ENCODE measurements at places on chromosomes 5 and 9.

- DNase-seq: peak; percentile 72
These were observed 1.3 kb downstream of the MOB3B start for GRCh38 chr9:27528076-27528885.

DNA sequence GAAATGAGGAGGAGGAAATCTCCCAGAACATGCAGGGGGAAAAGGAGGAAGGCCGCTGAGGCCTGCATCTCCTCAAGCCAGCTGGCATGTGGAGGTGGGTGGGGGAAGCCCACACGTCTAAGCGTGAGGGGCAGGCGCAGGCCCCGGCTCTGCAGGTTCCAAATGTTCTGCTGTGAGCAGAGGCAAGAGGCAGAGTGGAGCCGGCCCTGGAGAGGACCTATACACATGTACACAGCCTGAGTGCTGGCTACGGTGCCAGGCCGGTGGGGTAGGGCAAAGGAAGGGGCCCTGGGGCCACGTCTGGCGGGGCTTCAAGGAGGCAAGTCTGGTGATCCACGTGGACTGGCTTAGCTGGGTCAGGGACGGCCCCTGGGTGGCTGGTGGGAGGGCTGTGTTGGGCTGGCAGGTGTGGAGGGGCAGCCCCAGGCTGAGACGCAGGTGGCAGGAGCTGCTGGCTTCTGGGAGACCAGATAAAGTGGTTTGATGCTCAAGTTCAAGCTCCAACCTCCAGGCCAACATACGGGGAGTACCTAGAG is 26.4 kb downstream of the LPCAT1 start:
- no peak for DNase-seq

DNA sequence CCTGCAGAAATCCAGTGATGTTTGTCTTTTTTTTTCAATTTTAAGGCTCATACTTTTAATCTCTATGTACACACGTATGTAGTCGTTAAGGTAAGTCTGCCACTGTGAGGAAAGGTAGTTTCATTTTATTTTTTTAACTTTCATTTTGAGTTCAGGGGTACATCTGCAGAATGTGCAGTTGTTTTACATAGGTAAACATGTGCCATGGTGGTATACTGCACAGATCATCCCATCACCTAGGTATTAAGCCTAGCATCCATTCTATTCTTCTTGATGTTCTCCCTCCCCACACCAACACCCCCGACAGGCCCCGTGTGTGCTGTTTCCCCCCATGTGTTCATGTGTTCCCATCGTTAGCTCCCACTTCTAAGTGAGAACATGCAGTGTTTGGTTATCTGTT is 19.7 kb downstream of the MUSK start:
- no peak for DNase-seq

GRCh38 chr9:126982215-126983002 is 67.8 kb downstream of the RALGPS1 start:
- no peak for DNase-seq

- DNase-seq: no peak
These were observed 84.8 kb downstream of the SLC1A3 start for GRCh38 chr5:36691226-36691625.

DNA sequence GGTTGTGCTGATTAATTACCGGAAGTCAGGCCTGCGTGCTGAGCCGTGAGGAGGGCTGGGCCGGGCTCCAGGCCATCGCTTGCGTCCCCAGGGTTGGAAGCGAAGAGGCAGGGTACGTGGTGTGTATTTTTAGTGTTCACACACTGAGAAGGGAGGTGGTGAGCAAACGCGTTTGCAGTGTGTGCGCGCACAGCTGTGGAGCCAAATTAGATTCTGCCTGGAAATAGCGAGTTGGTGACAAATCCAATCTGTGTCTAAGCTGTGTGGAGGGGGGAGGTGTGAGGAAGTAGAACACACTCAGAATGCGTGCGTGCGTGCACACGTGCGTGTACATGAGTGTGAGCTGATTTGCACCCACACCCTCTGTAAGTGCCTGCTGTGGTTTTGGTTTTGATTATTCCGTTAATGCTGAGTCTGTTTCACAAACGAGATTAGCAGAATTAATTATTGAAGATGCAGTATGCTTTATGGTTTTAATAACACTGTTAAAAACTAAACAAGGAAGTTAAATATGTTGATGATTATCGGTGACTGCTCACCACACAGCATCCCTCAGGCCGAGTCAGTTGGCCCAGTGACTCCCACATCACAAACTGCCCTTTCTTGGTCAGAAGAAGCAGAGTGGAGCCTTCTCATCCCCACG is 111.8 kb upstream of the FCN2 start:
- DNase-seq: no peak

DNA sequence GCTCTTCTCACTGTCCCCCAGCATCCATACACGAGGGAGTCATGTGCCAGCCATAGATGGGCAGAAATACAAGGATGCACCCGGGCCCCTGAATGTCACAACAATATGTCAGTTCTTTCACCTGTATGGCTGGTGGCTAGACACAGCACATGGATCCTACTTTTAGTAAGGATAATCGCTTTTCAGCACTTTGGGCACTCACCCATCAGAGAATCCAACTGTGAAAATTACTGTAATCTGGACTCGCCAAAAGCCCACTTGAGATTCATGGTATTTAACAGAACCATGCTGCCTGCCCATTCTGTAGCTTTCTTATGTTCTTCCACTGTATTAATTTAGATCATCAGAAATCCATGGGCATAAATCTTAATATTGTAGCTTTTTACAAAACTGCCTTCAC is 124.8 kb downstream of the FRMD3 start:
- no peak for DNase-seq

GRCh38 chr9:135969064-135969683 is 8.0 kb upstream of the UBAC1 start:
- no peak for DNase-seq

GRCh38 chr9:98064623-98065392 is 8.3 kb downstream of the NANS start:
- DNase-seq: no peak

- DNase-seq: peak; percentile 38
These were observed 1.1 kb upstream of the CNTFR start for GRCh38 chr9:34590381-34591247.

GRCh38 chr9:83511051-83511450 is 27.1 kb downstream of the FRMD3 start:
- DNase-seq: no peak

DNA sequence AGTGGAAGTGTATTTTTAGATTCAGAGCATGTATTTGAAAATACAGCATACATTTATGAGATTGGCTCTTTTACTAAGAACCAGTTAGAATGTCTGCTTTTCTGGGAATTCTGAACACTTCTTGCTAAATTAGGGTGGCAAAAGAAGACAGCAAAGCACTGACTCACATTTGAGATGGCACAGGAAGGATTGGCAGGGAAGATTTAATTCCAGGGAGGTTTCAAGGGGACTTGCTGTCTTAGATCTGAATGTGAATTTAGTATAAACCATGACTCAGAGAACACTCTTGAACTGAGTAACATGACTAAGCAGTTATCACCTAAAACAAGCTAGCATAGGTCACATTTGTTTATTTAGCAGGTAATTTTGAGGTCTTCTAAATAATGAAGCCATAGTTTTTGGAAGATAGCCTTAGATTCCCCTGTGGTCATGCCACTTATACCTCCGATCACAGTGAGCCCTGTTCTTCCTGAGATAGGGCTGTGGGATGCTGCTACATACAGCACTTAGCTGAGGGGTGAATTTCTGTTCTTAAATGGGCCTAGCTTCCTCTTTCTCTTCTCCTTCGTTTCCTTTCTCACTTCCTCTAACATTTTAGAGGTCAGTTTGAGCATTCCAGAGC is 173.8 kb downstream of the PCSK1 start:
- DNase-seq: no peak

- DNase-seq: no peak
These were observed 20.7 kb upstream of the SLC1A3 start for GRCh38 chr5:36585701-36586100.

GRCh38 chr9:105971986-105972385 is 277.6 kb downstream of the TMEM38B start:
- DNase-seq: no peak

DNA sequence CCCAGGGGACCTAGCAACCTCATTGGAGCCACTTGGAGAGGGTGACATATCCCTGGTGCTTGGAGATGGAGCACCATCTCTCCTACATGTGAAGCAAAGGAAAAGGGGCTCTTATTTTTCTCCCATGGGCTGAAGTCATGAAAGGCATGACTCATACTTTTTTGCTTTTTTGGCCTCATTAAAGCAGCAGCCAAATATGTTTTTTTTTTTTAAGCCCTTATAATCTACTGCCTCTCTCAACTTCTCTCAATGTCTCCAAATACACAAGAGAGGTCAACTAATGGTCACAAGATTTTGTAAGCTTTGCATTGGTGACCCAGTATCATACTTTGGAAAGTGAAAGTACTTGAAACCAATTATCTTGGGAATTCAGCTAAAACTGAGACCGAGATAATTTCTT is 1.6 kb upstream of the CFAP90 start:
- DNase-seq: no peak

DNA sequence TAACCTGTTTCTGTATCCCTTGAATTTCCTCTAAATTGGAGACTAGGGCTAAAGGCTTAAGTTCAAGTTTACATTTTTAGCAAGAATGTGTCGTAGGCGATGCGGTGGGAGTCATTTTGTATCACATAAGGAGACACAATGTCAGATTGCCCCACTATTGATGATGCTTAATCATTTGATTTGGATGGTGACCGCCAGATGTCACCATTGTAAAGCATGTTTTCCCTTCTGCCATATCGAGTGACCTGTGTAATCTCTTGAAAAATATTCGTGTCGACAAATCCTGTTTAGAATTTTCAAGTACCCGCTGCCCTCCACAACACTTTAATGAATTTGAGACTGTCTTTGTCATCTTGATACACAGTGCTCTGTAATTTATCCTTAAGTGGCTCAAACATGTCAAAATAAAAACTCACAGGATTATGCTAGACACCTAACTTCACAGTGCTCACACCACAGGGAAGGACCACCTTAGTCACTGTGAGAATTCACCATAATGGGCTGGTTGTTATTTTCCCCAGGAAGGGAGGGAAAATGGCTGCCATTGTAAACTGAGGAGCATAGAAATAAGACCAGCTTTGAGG is 34.5 kb upstream of the SLC46A2 start:
- no peak for DNase-seq

DNA sequence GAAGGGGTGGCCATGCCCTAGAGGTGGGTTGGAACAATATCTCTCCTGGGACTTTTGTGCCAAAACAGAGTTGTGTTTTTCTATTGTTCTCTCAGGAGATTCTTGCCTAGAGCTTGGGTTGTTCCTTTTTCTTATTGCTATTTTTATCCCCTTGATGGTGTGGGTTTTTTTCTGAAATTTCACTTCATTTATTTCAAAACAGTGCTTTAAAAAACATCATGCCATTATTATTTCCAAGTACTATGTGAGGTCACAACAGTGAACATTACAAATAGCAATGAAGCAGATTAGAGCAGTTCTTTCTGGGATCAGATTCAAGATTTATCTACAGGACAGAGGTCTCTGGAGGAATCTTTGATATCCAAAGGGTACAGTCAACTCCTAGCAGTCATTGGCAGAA is 76.6 kb downstream of the ACTBL2 start:
- DNase-seq: no peak

GRCh38 chr9:17191082-17191481 is 56.2 kb downstream of the CNTLN start:
- DNase-seq: no peak

- no peak for DNase-seq
These were observed 609.1 kb upstream of the DMAC1 start for GRCh38 chr9:8408575-8409190.

GRCh38 chr9:99092643-99093491 is 12.0 kb upstream of the TGFBR1 start:
- DNase-seq: no peak

DNA sequence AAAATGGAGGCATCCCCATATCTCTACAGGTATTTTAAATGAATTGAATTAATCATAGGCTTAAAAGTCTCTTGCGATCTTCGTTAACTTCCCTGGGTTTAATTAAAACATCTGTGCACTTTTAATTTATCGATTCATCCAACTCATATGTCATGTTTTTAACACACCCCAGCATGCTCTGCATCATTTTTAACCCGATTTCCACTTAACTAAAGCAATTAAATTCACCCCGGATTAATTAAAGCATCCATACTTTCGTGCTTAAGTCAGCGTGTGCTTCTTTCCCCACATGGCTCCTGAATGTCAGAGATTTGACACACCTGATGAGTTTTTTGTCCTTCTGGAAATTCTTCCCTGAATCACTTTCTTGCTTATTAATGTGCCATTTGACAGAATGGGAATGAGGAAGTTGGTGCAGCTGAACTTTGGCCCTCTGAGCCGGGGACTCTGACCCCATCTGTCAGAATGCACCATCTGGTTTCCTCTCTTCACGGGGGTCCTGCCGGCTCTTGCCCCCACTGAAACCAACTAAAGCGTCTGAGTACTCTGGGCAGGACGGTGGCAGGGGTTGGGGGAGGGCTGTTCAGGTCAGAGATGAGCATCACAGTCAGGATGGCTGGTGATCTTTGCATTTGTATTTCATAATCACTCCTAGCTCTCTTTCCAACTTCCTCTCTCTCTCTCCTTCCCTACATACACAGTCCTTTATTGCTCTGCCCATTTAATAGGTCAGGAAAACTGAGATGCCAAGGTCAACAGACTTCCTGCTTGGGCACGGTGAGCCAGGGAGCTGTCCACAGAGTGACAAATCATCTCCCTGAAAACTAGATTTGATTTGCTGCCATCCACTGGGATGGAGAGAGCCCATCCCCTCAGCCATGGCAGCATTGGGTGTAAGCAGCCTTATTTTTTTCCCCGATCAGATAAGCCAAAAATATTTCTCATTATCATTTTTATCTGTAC is 180.3 kb upstream of the WWC1 start:
- DNase-seq: no peak

GRCh38 chr9:106110483-106110882 is 416.1 kb downstream of the TMEM38B start:
- DNase-seq: no peak

DNA sequence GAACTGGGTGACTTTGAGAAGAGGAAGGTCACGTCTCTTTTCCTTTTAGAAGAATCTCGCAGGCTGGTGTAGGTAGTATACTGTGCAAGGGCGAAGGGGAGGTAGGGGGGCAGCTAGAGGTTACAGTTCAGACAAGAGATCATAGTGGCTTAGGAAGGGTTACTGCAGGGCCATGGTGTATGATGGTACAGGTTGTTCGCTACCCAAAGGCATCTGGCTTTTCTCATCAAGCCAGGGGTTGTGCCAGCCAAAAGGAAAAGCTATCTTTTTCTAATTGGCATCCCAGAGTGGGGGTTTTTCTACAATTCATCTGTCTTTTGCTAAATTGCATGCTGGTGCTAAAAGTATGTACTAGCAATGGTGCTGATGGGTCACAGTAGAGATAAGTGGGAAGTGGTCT is 22.8 kb downstream of the MAMDC2 start:
- no peak for DNase-seq

GRCh38 chr5:12358371-12359090 is 454.3 kb upstream of the CTNND2 start:
- DNase-seq: no peak

DNA sequence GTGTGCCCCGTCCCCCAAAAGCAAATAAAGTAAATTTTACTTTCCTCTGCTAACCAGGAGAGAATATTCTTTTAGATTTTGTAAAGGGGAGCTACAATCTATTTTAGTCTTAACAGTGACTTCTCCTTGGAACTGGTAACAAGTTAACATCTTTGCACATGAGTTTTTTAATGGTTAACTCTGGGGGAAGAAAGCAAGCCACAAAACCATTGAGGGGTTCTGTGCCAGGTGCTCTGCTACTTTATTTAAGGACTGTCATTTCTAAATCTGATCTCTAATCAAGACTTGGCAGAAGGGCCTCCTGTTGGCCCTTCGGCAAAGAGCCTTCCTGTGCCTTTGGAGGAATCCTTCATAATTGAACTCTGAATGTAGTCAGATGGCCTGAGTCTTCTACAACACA is 153.4 kb downstream of the SLC12A2 start:
- no peak for DNase-seq

- DNase-seq: no peak
These were observed 4.3 kb downstream of the MGAT4B start for GRCh38 chr5:179802207-179802883.

All from tibial nerve (tissue), 4 donors.